ENCODE measurements at places on chromosomes 11 and 22.

DNA sequence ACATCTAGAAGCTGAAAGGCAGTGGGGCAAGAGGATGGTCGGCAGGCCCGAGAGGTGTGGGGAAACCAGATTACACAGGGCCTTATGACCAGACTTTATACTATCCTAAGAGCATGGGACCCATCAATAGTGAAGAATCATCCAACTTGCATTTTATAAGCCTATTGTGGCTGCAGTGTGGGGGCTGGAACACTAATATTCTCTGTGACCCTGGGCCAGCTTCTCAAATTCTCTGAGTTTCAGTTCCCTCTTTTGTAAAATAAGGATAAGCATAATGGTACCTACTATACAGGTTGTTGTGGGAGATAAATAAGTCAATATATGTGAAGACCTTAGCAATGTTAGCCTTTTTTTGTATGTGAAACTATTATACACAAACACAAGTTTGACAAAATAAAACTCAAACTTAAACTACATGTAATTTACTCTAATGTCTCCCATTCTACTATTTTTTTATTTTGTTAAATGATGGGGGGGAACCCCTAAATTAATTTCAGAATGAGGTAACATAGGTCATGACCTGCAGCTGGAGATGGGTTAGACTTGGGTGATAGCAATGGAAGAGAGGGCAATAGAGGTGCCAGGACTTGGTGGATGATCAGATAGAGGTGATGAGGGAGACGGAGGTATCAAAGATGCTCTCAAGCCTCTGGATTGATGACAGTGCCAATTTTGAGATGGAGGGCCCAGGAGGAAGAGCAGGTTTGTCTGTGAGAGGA is 30.1 kb downstream of the SMCO4 start:
- H3K36me3 ChIP-seq, result peaks cover 2% of the 10 kb centered on the region
- no peak overlapping the region for H3K27ac ChIP-seq
- H3K4me1 ChIP-seq, result no peaks in the 10 kb centered on the region
- no peak for DNase-seq

DNA sequence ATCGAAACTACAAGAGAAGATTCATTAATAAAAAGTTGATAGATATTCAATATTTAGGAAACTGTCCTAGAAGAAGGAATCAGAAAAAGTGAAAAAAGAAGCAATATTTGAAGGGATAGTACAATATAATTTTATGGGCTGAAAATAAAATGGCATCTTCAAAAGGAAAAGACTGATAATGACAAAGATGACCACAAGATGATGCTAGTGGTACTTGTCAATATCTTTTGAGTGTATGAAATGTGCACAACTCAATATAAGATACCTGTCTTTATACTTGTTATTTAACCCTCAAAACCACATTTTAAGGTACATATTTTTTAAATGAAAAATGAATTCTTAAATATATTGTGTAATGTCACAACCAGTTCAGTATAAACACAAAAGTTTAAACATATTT is 1059.6 kb upstream of the RAG2 start:
- no peak overlapping the region for H3K4me3 ChIP-seq
- DNase-seq, result no peak
- H3K27ac ChIP-seq, result no peak overlapping the region
- no peaks in the 10 kb centered on the region for H3K36me3 ChIP-seq

GRCh38 chr11:116793772-116794097 is 2.1 kb upstream of the APOA5 start:
- no peak overlapping the region for H3K27ac ChIP-seq
- no peak overlapping the region for H3K4me3 ChIP-seq
- peaks cover 6% of the 10 kb centered on the region for H3K4me1 ChIP-seq
- H3K36me3 ChIP-seq, result no peaks in the 10 kb centered on the region
- no peak for DNase-seq

GRCh38 chr11:20090654-20091374 is 69.5 kb downstream of the DBX1 start:
- H3K4me3 ChIP-seq, result no peak overlapping the region
- no peak overlapping the region for H3K27ac ChIP-seq
- H3K4me1 ChIP-seq, result peaks cover 11% of the 10 kb centered on the region
- peaks cover 5% of the 10 kb centered on the region for H3K36me3 ChIP-seq
- peaks cover 22% of the 10 kb centered on the region for H3K27me3 ChIP-seq

GRCh38 chr11:107956543-107956942 is 28.3 kb downstream of the RAB39A start:
- H3K4me1 ChIP-seq, result no peaks in the 10 kb centered on the region
- H3K27ac ChIP-seq, result no peak overlapping the region
- H3K4me3 ChIP-seq, result no peak overlapping the region
- no peak for DNase-seq

- DNase-seq, result no peak
- no peak overlapping the region for H3K27ac ChIP-seq
- no peak overlapping the region for H3K4me3 ChIP-seq
- no peaks in the 10 kb centered on the region for H3K4me1 ChIP-seq
Measured at GRCh38 chr11:129911298-129911697, 15.9 kb upstream of the NFRKB start.

DNA sequence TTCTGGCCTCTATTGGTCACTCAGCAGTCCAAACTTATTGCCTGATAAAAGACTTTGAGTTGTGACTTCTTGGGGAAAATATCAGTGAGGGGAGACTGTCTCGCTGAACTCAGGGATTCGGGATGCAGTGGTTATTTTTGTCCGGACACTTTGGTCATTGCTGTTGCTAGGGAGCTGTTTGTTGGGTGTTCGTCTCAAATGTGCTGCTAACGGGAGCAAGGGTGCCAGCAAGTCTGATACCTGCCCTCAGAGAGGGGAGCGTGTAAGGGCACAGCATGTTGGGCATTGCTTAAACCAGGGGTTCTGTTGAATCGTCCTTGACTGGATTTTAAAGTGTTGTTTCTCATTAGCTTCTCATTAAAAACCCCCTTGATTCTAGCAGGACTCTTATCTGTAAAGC is 49.2 kb upstream of the SLC25A18 start:
- H3K36me3 ChIP-seq, result peaks cover 1% of the 10 kb centered on the region
- DNase-seq, result no peak
- H3K27ac ChIP-seq, result no peak overlapping the region
- H3K4me1 ChIP-seq, result no peaks in the 10 kb centered on the region

GRCh38 chr11:113282898-113283437 is 31.4 kb upstream of the TTC12 start:
- no peaks in the 10 kb centered on the region for H3K4me1 ChIP-seq
- no peaks in the 10 kb centered on the region for H3K36me3 ChIP-seq
- H3K27ac ChIP-seq, result no peak overlapping the region
- H3K4me3 ChIP-seq, result no peak overlapping the region

DNA sequence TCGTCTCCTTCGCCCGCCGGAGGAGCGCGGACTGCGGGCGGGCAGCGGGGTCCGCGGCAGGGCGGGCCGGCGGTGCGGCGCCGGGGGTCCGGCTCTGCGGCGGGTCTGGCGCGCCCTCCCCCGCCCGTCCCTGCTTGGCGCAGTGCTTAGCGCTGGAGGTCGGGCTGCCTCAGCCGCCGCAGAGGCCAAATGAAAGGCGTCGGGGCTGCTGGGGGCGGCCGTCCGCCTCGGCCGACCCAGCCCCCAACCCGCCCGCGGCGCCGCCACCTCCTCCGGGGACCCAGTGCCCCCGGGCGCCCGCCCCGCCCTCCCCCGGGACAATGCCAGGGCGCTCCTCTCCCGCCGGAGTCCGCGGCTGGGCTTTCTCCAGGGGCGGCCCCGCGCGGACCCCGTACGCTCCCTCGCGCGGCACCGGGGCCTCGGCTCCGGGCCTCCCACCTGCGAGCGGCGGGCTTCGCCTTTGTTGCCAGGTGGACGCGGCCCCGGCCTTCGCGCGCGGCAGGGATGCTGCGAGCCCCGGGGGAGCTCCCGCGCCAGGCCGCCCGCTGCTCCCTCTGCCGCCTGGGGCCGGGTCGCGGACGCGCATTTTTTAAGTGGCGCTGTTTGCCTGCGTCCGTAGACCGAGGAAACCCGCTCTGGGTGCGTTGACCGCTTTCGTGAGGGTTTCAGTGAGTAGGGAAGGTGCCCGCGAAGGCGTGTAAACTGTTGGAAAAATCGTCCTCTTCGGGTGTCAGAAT is 583 bp downstream of the APLP2 start:
- H3K4me1 ChIP-seq, result peaks cover 29% of the 10 kb centered on the region
- DNase-seq, result peak; percentile 22
- peak overlapping the region; percentile 99 for H3K4me3 ChIP-seq
- H3K27me3 ChIP-seq, result no peaks in the 10 kb centered on the region

DNA sequence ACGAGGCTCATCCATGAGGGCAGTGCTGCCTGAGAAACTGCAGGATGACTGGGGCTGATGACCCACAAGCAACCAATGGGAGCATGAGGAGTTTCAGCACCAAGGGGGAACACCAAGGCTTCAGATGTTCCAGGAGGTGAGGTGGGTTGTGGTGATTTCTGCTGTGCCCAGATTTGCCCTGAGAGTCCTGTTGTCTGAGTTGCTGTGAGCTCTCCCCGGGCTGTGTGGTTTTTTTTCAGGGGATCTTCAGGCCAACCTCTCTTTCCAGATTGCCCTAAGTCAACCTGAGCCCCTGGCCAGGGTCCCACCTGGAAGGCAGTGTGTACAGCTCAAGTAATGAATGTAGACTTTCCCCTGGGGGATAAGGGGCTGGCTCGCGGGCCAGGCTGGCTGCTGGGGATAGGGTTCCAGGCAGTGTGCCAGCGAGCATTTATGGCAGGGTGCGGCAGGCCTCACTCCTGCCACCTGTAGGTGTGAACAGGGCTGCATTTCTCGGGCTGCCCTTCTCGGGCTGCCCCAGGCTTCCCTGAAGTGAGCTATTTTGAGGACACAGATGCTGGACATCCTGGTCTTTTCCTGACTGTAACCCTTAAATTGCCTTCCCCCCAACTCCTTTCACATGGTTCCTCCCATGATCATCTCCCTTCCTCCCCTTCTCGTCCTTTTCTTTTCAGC is 9.8 kb downstream of the SLC22A6 start:
- H3K27ac ChIP-seq, result no peak overlapping the region
- no peaks in the 10 kb centered on the region for H3K36me3 ChIP-seq
- no peak overlapping the region for H3K4me3 ChIP-seq
- no peaks in the 10 kb centered on the region for H3K4me1 ChIP-seq

GRCh38 chr11:106958517-106959248 is 59.6 kb downstream of the GUCY1A2 start:
- H3K4me1 ChIP-seq, result no peaks in the 10 kb centered on the region
- no peak overlapping the region for H3K4me3 ChIP-seq
- no peak for DNase-seq
- no peaks in the 10 kb centered on the region for H3K27me3 ChIP-seq
- no peak overlapping the region for H3K27ac ChIP-seq
- H3K36me3 ChIP-seq, result no peaks in the 10 kb centered on the region

- H3K27ac ChIP-seq, result no peak overlapping the region
- H3K36me3 ChIP-seq, result no peaks in the 10 kb centered on the region
- no peaks in the 10 kb centered on the region for H3K4me1 ChIP-seq
- DNase-seq, result no peak
- H3K27me3 ChIP-seq, result no peaks in the 10 kb centered on the region
- H3K4me3 ChIP-seq, result no peak overlapping the region
Measured at GRCh38 chr11:79672786-79673185, 232.0 kb upstream of the TENM4 start.

DNA sequence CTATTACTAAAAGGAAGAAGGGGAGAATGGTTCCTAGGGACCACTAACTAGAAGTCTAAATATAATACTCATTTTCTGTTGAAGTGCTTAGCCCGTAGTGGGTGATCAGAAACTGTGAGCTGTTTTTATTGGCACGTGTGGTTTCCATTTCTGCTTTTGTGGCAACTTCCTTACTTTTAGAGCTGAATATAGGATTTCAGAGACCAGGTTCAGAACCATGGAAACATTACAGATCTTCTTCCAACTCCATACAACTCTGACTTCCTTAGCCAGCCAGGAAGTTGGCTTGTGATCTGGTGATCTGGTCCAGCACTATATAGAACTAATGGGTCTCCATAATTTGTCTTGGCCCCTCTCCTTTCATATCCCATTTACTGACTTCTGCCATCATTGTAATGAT is 2.6 kb upstream of the ME3 start:
- peaks cover 6% of the 10 kb centered on the region for H3K4me1 ChIP-seq
- H3K36me3 ChIP-seq, result no peaks in the 10 kb centered on the region
- no peak for DNase-seq
- H3K27ac ChIP-seq, result no peak overlapping the region

GRCh38 chr11:130876931-130877915 is 39.1 kb downstream of the SNX19 start:
- H3K27me3 ChIP-seq, result no peaks in the 10 kb centered on the region
- H3K36me3 ChIP-seq, result peaks cover 37% of the 10 kb centered on the region
- no peaks in the 10 kb centered on the region for H3K4me1 ChIP-seq
- no peak for DNase-seq

DNA sequence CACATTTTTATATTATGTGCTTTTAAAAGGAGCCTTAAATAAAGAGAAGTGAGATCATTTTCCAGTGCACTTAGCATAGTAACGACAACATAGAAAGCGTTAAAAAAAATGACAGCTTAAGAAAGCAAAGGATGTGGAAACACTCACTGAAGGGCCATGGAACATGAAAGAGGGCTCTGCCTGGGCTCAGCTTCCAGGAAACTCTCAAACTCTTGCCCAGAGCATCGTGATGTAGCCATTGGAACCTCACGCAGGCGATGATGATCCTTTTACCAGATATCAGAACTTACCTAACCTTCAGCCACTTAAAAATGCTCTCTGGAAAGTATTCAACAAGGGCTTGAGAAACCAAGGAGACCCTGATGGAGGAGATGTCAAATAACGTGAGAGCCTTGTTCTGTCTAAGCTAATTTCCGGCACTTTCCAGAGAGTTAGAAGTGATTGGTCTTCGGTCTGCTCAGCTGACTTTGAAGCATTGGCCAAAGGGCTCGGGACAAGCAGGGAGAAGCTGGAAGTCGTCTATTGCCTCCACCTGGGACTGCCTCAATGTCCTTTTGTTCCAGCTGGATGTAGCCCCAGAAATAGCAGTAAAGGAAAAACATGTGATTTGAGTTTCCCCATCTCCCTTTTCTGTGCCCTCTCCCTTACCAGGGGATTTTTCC is 21.5 kb upstream of the ETS1 start:
- H3K27me3 ChIP-seq, result no peaks in the 10 kb centered on the region
- no peak overlapping the region for H3K27ac ChIP-seq
- H3K36me3 ChIP-seq, result peaks cover 2% of the 10 kb centered on the region
- DNase-seq, result no peak
- peaks cover 44% of the 10 kb centered on the region for H3K4me1 ChIP-seq

DNA sequence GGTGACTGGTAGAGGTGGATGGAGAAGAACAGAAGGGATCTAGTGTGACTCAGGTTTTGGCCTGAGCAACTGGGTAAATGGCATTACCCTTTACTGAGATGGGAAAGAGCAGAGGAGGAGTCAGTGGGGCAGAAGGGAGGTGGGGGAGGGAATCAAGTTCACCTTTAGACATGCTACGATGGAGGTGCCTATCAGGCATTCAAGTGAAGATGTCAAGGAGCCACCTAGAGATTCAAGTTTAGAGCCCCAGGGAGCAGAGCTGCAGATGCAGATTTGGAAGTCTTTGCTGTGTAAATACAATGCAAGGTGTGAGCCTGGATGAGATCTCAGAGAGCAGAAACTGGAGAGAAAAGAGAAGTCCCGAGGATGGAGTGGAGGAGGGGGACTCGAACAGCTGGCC is 979 bp upstream of the MOGAT2 start:
- no peak overlapping the region for H3K4me3 ChIP-seq
- no peak for DNase-seq
- H3K4me1 ChIP-seq, result no peaks in the 10 kb centered on the region
- no peak overlapping the region for H3K27ac ChIP-seq
- no peaks in the 10 kb centered on the region for H3K36me3 ChIP-seq
